ENCODE measurements at places on chromosomes 11 and 22.

GRCh38 chr11:44506375-44507016, 59.0 kb upstream of the CD82 start:
- no peak for DNase-seq

DNA sequence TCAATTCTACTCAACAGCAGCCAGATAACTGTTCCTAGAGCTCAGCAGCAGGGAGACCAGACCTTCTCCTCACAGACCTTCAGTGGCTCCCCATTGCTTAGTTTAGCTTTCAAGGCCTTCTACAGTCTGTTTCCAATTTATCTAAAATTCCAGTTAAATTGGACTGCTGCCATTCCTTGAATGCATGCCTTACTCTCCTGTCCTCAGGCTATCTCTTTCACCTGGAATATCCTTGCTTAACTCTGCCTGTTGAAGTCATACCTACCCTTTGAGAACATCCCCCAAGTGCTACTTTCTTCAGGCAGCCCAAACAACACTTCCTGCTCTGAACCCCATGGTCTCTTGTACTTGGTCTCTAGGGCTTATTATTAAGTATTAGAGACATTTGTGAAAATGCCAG, 120.7 kb upstream of the TENM4 start:
- no peak for DNase-seq

DNA sequence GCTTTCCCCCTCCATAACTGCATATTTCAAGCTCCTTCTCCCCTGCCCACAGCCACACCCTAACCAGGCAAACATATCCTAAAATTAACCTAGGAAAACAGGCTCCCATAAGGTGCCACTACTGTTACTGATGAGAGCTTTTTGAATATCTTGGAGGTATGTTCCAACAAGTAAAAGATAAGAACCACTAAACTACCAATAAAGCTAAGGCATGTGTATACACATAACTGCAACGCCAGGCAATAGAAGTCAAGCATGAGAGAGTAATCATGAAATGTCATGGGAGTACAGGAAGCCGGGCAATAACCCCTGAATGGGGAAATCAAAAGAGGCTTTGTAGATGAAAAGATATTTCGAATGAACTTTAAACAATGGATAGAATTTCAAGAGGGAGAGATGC, 9.3 kb downstream of the MMP13 start:
- DNase-seq, result no peak

DNA sequence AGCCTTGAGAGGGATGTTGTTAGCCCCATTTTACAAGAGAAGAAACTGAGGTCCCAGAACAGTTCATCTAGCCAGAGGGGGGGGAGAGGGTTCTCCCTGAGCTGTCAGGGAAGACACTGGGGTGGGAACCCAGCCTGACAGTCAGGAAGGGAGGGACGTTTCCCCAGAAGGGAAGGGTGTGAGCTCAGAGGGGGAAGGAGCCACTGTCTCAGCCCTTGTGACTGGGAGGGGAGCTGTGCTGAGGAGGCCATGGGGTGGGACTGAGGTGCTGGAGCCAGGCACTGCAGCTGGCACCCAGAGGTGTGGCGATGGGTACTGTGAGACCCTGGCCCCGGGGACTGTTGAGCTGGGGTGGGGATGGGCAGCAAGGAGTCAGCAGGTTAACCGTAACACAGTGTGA, 35.7 kb downstream of the DAGLA start:
- DNase-seq, result no peak

DNA sequence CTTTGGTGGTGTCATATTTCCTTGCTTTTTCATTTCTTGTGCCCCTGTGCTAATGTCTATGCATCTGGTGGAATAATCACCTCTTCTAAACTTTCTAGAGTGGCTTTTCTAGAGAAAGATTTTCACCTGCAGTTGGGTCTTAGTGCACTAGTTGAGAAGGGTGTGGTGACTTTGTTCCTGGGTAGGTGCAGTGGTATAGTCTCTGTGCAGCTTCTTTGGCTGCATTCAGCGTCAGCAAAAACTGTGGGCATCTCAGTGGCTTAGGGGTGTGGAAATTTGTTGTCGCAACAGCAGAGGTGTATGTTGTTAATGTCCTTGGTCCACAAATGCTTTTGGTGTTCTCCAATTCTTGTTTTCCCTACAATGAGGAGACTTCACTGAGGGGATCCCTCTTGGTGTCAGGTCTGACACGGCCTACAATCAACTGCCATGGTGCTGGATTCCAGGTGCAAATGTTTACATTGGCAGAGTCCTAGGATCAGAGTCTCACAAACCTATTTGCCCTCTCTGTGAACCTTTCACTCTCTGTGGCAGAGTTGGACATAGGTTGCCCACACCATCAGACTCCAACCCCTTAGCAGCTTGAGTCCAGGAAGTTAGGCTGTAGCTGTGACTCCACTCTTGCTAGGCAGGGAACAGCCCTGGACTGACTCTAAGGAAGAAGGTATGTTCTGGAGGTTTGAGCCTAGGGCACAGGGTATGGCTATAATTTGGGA, 48.8 kb downstream of the GDPD4 start:
- DNase-seq, result no peak

- DNase-seq, result no peak
These were observed 93.7 kb downstream of the CCDC83 start for GRCh38 chr11:85948884-85949283.

All from liver (tissue), 10 donors.